ENCODE measurements at places on chromosomes 3 and 15. TPM values are rescaled to one million over a fixed set of nuclear protein-coding genes. Genes with fewer than 3 reads are reported as not detected.

DNA sequence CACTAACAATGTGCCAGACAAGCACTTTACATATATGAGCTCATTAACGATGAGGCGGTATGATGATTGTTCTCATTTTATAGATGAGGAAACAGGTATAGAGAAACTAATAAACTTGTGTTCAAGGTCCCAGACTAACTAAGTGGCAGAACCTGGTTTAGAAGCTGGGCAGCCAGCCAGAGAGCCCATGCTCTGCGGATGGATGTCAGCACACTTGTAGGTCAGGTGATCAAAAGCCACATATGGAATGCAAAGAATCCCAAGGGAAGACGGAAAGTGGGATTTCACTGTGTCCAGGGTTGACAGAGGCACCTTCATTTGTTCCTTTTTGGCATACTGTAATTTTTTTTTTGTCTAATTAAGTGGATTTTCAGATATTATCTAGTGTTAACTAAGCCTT is 103.7 kb downstream of the EFL1 start:
- DNase-seq, result no peak

- DNase-seq, result no peak
Measured at GRCh38 chr3:107683447-107683846, 160.7 kb downstream of the BBX start.

Gene ACTRT3
- total RNA-seq, result 1.6 TPM

Gene AHSG
- total RNA-seq, result 763 TPM

DNA sequence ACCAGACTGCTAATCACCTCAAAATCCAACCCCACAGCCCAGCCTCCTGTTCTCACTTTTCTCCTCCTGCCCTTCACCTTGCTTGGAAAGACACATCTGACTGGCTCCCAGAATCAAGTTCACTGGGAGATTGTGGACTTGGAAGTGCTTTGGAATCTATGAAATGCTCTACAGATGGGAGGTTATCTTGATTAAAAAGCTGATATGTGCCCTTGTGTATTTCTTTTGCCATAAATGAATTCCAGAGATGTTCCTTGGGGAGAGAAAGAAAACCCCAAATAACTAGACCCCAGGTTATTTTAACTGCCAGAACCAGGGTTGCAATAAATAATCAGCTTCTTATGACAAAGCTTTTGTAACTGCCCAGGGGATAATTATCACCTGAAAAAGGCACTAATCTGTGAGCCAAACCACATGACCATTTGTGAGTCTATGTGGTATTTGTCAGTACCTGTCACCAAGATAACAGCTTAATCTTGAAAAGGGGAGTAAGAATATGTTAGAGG is 21.7 kb upstream of the ARHGEF3 start:
- no peak for DNase-seq

Gene PRR20G
- total RNA-seq, result not detected

Gene SEMA7A
- 0.53 TPM for total RNA-seq

Gene PIERCE2
- 0.60 TPM for total RNA-seq

DNA sequence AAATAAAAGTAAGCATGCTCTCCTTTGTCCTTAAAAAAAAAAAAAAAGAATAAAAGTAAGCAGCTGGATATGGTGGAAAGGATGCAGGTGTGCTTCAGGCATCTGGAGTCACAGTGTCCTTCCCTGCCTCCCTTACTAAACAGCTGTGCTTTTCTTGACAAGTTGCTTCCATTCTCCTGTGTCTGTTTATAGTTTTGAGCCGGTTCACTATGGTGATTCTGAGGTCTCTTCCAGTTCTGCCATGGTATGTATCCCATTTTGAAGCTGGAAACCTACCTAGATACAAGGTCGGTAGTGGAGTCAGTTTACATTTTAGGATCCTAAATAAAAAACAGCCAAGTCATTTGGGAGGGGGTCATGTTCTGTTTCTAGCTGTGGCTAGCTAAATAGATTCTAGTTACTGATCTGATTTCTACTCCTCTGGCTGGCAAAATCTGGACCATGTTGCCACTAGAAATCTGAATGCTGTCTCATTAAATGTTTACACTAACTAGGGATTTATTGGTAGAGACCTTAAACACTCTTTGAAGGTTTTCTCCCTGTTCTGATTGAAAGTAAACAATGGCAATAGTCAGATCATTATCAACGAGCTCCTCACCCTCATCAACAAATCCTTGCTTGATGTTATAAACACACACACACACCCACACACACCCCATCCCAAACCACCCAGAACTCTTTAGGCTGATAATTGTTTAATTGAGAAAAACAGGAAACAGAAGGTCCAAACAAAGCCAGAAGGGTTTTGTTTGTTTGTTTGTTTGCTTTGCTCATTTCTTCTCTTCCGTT is 7.9 kb downstream of the TNFSF10 start:
- DNase-seq, result no peak

Gene TIMMDC1
- 52.8 TPM for total RNA-seq

Gene IMPG2
- total RNA-seq, result 0.03 TPM

GRCh38 chr3:5218815-5219214 is 31.3 kb downstream of the EDEM1 start:
- no peak for DNase-seq

- DNase-seq, result no peak
Measured at GRCh38 chr3:168284728-168285127, 189.0 kb upstream of the GOLIM4 start.

Gene CCDC39
- total RNA-seq, result not detected

Gene ABCC5
- total RNA-seq, result 7.2 TPM

DNA sequence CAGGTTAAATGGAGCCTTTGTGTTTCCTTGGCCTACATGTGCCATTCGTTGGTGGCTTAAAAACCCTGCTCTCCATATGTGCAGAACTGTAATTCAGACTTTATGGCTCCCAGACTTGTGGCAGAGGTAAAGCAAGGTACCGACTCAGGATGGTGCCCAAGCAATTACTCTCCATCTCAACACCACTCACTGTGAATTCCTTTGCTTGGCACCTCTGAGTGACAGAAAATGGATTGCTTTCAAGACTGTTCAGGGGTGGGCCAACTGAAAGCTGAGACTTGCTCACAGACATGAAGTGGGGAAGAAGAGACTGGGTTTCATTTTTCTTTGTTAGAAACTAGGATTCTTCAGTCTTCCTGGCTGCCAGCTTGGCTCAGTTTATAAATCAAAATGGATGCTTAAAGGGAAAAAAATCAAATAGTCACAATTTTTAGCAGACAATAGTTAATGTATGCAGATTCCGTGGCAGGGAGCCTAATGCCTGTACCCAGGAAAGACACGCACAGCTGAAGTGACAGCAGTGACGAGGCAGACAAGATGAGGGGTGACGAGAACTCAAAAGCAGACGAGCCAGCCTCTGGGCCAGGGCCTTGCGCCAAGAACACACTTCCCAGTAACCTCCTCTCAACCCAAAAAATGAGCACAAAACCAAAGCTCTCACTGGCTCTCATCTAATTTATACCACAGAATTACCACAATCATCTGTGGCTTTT is 207.9 kb upstream of the SLC2A2 start:
- no peak for DNase-seq

DNA sequence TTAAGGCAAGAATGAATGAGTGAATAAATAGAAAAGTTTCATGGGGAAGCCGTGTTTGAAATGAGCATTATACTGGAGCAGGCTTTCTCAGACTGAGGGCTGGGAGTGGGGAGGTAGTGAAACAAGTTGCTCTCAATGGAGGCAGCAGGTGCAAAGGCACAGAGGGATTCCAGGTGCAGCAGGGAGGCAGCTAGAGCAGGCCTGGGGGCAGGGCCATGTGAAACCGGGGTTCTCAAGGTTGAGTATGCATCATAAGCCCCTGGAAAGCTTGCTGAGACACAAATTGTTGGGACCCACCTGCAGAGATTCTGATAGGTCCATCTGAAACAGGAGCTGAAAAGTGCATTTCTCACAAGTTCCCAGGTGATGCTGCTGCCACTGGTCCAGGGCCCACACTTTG is 45.3 kb downstream of the BFSP2 start:
- DNase-seq, result no peak

GRCh38 chr3:100629421-100630127 is 20.2 kb downstream of the ADGRG7 start:
- DNase-seq, result no peak

- no peak for DNase-seq
Measured at GRCh38 chr3:42936157-42936981, 30.4 kb downstream of the ZNF662 start.

Gene ARNT2
- 0.45 TPM for total RNA-seq

Gene IL17RD
- 0.13 TPM for total RNA-seq

DNA sequence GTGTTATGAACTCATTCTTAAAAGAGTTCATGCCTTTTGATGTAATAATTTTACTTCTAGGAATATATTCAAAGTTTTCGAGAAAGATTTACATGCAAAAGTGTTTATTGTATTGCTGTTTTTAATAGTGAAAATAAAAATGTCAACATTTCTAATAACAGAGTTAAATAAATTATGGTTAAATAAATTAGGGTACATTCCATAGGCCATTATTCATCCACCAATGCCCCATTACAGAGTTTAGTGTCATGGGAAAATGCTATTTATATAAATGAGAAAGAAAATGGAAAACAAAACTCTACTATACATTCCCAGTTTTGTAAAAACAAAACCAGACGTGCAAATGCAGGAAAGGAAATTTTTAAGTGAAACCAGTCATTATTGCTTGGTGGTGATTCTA is 538.1 kb upstream of the TBL1XR1 start:
- no peak for DNase-seq

- DNase-seq, result no peak
Measured at GRCh38 chr3:82128271-82128670, 366.8 kb upstream of the GBE1 start.

DNA sequence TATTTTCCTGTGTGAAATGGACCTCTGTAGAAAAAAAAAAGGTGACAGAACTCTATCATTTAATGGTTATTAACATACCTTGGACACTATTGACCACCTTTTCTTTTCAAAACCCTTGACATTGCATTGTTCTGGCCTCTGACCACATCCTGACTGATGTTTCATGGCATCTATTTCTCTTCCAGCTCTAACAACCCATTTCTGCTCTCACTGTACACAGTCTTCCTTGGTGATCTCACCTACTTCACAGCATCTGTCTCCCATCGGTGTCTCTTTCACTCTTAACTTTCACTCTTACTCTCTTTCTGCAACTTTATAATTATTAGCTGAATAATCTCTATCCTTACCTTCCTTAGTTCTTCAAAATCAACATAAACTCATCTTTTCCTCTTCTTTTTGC is 217.4 kb upstream of the CD96 start:
- DNase-seq, result no peak

Gene BFSP2
- total RNA-seq, result not detected

DNA sequence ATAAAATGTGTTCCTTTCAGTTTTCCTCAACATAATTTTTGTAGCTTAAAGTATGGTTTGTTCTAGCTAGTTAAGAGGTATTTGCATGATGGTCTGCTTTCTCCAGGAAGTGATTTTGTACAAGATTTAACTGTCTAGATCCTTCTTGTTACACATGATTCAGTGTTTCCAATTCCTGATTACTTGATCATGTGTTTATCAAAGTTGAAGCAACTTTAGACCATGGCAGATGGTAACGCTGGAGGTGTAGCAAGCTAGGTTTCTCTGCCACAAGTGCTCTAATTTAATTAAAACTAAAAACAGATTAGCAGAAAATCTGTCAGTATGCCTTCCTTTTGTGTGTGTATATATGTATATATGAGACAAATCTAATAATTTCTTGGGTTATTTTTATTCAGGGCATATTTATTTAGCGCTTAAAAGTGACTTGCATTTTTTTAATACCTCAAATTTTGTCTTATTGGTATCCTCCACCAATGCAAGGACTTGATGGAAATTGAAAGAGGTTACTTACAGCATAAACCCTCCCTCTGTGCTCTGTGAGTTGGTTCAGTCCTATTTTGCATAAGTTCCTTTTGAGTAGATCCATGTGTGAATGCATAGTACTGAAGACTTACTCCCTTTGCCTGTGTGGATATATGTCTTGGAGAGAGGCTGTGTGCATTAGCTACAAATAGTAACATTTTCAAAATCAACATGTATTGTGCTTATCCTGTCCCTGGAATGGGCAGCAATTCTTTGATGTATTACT is 157.3 kb upstream of the CGNL1 start:
- no peak for DNase-seq

DNA sequence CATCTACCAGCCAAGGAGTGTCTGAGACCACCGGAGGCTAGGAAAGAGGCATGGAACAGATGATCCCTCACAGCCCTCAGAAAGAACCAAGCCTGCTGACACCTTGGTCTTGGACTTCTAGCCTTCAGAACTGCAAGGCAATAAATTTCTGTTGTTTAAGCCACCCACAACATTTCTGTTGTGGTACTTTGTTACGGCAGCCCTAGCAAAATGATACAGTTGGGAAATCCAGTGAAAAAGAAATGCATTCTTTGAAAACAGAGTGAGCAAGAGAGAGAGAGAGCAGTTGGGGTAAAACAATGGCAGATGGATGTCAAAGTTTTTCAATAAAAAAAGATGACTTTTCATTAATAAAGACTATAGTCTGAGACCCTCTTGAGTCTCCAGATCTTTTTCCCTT is 219.4 kb downstream of the NFKBIZ start:
- DNase-seq, result no peak

DNA sequence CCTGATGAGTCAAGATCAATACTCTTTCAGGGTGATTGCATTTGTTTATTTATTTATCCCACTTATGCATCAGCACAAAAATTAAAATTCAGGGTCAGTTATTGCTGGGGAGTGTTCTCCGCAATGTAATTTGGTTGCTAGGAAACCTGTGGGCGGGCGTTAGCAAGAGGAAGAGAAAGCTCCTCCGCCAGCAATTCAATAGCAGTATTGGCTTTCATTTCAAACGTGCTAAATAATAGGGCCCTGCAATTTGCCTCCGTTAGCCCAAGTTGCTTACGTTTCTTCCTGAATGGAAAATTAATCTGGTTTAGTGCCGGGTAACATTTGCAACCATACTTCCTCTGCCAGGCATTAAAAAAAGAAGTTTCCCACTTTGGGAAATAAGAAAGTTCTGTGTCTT is 35.5 kb upstream of the PLCL2 start:
- DNase-seq, result no peak

DNA sequence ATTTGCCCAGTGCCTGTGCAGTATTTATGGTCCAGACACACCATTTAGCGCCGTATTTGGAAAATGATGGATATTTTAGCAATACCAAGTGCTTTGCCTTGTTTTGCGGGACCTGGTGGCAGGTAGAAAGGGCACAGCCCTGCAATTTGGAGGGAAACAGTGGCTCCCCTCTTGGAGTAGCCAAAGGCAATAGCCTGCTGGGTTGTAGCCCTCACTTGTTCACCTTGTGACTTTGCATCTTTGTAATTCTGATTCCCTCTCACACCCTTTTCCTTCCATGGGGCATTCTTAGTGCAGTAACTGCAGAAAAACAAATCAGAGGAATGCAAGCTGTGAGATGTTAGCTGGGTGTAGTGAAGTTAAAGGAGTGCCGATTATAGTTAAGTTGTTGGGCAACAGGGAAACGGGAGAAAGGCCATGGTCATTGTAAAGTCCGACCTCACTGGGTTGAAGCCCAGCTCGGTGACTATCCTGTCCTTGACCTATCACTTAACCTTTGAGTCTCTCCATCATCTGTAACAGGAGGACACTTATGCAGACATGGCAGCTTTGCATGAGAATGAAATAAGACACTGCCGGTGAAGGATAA is 131.0 kb upstream of the KLHL25 start:
- no peak for DNase-seq

Gene XXYLT1
- total RNA-seq, result 2.8 TPM

All from left lobe of liver (tissue), 2 donors.